ENCODE measurements at places on chromosomes 16 and 17.
A peak's percentile ranks its signal among the peaks of the same experiment; 100 is the strongest.

DNA sequence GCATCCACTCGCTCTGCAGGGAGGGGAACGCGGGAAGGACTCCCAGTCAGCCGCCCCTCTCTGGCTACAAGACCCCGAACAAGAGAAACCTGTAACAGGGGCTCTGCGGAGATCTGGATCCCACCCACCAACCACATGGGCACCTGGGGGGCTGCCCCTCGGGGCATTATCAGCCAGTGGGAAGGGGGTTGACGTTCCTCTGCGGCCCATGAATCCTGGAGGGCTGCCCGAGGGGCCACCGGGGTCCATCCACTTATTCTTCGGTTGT is 1.8 kb upstream of the PCGF2 start:
- no peak for DNase-seq

GRCh38 chr17:50935221-50935995 is 69.3 kb upstream of the TOB1 start:
- DNase-seq: peak; percentile 71

DNA sequence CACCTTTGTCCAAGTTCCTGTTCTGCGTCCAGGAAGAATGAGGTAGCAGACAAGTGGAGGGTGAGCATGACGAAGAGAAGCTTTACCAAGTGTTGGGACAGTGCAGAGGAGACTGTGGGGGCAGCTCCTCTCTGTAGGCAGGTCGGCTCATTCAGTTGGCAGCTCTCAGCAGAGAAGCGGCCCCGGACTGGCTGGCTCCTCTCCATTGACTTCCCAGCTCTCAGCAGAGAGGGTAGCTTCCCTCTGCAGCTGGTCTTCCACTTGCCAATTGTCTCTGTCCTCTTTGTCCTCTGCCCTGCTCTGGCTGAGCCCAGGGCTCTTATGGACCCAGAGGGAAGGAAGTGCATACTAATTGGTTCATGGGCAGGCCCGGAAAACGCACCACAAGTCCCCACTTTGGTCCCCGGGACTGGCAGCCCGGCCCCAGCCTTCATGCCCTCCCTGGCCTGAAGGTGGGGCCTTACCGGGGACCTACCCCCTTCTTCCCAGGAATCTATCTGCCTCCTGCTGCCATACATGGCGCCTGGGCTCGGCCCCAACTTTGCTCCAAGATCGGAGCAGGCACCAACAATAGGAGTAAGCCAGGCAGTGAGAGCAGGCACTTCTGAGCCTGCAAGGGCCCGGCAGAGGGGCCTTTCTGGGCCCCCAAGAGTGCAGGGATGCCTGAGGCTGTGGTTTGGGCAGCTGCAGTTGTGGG is 10.1 kb downstream of the KCTD5 start:
- DNase-seq: peak; percentile 67

- no peak for DNase-seq
Measured at GRCh38 chr17:64771980-64772844, 110.1 kb upstream of the SMURF2 start.

DNA sequence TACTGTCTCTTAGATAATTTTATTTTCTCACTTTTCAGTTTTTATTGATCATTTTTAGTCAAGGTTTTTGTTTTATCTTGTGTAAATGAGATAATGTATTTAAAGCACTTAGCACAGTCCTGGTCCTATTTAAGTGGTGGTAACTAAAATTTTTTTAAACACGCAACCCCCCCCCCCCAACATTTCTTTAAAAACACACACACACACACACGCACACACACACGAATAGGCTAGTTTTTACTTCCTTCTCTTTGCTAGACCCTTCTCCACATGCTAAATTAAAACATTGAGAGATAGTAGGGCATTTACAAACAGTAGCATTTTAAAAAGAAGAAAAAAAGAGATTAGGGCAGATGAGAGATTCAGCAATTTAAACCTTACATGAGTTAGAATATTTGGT is 5.0 kb downstream of the NFATC3 start:
- DNase-seq: no peak

- no peak for DNase-seq
Measured at GRCh38 chr17:56897646-56898424, 16.0 kb downstream of the TRIM25 start.

DNA sequence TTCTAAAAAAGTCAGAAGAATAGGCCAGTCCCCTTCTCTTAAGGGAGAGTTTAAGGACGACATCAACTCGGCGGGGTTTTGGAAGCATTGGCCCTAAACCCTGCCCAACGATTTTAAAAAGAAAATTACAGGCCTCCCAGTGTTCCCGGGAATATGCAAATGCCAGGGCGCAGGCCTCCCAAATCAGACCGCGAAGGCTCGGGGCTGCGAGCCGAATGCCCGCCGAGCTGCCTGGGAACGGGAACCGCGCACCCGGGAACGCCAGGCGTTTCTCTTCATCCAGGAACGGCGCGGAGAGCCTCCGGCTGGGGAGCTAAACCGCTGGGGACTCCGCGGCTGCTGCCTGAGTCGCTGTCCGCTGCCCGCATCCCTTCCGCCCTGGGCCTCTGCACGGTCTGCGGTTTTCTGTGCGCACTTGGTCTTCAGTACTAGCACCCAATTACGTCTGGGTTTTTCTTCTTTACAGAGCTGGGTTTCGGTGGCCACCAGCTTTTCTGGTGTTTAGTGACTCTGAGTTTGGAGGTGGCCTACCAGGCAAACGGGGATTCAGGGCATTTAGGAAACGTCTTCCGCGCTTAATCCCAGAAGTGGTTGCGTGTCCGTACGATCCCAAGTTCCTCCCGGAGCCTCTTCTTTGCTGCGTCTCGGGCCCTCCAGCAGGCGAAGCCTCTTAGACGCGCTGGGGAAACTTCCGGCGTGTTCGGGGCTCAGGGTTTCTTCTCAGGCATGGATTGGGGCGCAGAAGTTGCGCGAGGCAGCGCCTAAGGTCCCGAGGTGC is 5.7 kb downstream of the IRX5 start:
- peak; percentile 61 for DNase-seq

DNA sequence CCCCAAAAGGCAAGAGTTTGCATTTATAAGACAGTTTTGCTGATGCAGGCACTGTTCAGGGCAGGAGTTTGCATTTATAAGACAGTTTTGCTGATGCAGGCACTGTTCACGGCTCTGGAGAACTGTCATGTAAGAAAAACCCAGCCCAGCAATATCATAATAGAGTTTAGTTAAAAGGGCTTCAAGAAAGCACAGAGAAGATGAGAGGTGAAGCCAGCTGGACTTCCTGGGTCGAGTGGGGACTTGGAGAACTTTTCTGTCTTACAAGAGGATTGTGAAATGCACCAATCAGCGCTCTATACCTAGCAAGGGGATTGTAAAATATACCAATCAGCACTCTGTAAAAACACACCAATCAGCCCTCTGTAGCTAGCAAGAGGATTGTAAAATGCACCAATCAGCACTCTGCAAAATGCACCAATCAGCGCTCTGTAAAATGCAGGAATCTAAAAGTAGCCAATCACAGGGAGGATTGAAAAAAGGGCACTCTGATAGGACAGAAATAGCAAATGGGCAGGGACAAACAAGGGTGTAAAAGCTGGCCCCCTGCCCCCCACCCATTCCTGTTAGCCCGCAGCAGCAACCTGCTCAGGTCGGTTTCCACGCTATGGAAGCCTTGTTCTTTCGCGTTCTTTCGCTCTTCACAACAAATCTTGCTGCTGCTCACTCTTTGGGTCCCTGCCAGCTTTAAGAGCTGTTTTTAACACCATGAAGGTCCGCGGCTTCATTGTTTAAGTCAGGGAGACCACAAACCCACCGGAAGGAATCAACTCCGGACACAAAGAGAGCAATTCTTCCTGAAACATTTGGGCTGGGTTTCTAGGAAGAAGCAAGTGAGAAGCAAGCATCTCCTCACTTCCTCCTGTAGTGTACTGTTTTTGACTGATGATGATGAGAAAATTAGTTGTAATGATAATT is 1.8 kb upstream of the CBX1 start:
- no peak for DNase-seq

- no peak for DNase-seq
Measured at GRCh38 chr16:50396761-50397535, 28.2 kb upstream of the BRD7 start.

DNA sequence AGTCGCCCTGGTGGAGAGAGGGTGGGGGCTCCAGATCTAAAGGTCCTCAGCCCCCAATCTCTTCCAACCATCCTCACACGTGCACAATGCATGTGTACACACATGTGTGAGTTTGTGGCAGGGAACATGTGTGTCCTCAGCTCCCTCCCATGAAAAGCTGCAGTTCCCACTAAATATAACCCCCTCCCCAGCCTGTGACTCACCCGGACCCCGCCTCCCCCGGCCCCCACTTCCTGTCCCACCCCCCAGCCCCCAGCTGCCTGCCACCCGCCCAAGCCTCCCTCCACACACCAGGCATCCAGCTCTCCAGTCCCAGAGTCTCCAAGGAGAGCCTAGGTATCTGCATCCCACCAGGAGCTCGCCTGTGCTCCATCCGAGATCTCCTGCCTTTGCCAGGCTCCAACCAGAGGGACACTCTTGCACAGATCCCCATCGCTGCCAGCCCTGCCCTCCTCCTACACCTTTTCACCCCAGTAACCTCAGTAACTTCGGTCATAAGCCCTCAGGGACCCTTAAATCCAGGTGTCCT is 3.9 kb downstream of the DLG4 start:
- DNase-seq: peak; percentile 66

GRCh38 chr16:84706856-84707255 is 7.1 kb downstream of the USP10 start:
- DNase-seq: no peak

DNA sequence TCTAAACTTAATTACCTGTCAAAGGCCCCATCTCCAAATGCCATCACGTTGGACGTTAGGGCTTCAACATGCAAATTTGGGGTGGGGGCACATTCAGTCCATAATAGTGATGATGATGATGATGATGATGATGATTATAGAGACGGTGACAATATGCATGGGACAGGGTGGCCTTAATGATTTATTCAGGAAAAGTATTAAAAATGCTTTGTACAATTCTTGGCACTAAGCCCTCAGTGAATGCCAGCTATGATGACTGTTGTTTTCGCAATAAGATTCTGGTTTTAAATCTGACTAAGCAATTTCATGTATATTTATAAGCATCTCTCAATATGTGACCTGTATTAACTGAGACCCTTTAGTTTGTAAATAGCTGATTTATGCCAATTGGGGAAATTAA is 106.3 kb downstream of the C16orf95 start:
- no peak for DNase-seq

DNA sequence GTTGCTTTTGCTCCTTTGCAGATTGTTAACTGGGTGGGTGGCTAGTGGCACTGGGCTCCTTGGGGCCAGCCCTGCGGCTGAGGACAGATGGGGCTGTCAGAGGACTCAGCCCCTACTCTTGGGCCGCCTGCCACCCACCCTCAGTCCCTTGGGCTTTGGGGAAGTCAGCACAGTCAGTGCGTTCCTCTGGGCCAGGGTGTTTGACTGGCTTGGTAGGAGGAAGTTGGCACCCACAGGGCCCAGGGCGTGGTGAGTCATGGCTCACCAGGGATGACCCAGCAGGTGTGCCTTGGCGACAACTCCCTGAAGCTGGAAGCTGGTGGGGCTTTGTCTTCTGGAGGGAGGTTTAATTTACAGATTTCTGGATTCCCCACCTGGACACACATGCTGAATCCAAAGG is 32.4 kb downstream of the HAPSTR1 start:
- no peak for DNase-seq

DNA sequence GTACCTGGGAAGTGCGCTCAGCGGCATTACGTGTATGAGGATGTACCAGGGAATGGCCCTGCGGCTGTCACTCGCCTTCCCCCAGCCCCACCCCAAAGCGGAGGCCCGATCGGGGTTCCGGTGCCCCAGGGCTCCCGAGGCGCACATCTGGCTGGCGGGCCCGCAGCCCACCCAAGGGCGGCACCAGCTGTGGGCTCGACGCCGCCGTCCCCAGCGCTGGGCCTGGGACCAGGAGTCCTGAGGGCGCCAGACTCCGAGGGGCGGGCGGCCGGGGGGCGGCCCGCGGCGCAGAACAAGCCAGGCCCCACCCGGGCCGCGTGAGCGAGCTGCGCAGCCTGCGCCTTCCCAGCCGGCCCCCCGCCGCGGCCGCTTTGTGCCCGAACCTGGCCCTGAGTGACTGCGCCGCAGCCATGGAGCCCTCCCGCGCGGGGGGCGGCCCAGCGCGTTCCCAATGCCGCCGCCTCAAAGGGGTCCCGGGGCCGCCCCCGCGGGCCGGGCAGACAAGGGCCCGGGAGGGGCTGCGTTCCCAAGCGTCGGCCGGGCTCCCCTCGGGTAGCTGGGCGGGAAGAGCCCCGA is 17.4 kb downstream of the ZNF423 start:
- no peak for DNase-seq

GRCh38 chr17:49968405-49969133 is 421 bp upstream of the DLX4 start:
- peak; percentile 70 for DNase-seq

DNA sequence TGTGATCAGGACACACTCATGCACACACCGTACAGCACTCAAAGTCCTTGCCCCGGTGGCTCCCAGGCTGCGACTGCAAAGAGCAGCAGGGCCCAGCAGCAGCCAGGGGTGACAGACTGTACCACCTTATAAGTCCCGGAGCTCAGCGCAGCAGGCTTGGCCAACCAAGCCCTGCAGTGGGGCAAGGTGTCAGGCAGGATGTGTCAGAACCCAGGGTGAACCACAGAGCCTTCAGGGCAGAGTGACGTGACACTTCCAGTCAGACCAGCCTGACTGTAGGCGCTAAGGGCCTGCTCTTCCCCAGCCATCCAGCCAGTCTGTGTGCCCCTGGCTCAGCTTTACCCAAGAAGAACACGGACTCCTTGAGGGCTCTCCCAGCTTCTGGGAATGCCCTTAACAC is 204.1 kb downstream of the COPRS start:
- DNase-seq: no peak

- peak; percentile 57 for DNase-seq
Measured at GRCh38 chr17:50918071-50918932, 52.1 kb upstream of the TOB1 start.

- DNase-seq: peak; percentile 19
Measured at GRCh38 chr17:79944821-79945391, 90.8 kb downstream of the TBC1D16 start.

GRCh38 chr16:25063865-25064264 is 47.7 kb upstream of the LCMT1 start:
- no peak for DNase-seq

Data from femur (tissue), 1 donor.